Gastrocnemius medialis (tissue), 4 donors: ENCODE measurements at places on chromosomes 5 and 9. TPM values are rescaled to one million over a fixed set of nuclear protein-coding genes. Genes with fewer than 3 reads are reported as not detected.

The IFNA13 gene
- not detected for total RNA-seq

The PLAC8L1 gene
- not detected for total RNA-seq

The SCGB3A2 gene
- not detected for total RNA-seq

The SLC4A9 gene
- not detected for total RNA-seq

The SHISAL2B gene
- total RNA-seq = not detected

The BNC2 gene
- 40.9 TPM for total RNA-seq

GRCh38 chr9:26399556-26399955 is 493.0 kb downstream of the CAAP1 start:
- H3K4me1 ChIP-seq = no peaks in the 10 kb centered on the region
- no peaks in the 10 kb centered on the region for H3K27me3 ChIP-seq
- H3K36me3 ChIP-seq = no peaks in the 10 kb centered on the region
- H3K4me3 ChIP-seq = no peak overlapping the region
- H3K27ac ChIP-seq = no peak overlapping the region

GRCh38 chr5:167943343-167943742 is 348.1 kb upstream of the WWC1 start:
- H3K36me3 ChIP-seq = no peaks in the 10 kb centered on the region
- no peaks in the 10 kb centered on the region for H3K27me3 ChIP-seq
- no peak for DNase-seq
- H3K4me1 ChIP-seq = no peaks in the 10 kb centered on the region
- no peak overlapping the region for H3K4me3 ChIP-seq

- H3K27me3 ChIP-seq = no peaks in the 10 kb centered on the region
- H3K27ac ChIP-seq = no peak overlapping the region
- H3K4me1 ChIP-seq = no peaks in the 10 kb centered on the region
- DNase-seq = no peak
- H3K4me3 ChIP-seq = no peak overlapping the region
These were observed 356.2 kb downstream of the TMEM161B start for GRCh38 chr5:87912419-87912818.

DNA sequence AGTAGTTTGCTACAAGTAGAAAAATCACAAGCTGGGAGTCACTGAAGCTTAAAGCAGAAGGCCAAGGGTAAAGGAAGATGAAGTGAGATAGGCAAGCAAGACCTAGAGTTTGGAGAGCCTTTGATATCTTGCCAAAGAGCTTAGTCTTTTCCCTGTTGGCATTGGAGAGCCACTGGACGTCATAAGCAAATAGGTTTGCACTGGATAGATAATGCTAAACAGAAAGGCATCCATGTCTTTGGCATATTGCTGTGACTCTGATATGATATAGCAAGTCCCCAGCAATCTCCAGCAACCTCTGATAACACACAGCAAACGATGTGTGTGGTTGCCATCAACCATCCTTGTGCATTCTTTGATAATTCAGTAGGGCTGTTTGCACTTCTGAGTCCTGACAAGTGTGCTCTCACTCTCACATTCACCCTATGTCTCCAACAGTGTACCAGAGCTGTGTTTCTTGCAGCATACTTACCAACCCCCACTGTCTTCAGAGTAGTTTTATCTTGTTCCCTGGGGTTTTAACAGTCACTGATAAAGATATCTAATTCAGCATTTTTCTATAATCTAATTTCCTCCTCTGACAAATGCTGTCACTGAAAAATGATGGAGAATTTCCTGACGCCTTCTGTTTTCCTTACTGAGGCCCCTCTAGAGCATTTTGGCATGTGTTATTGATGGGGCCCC is 16.9 kb upstream of the FREM1 start:
- no peak overlapping the region for H3K4me3 ChIP-seq
- H3K4me1 ChIP-seq = peaks cover 4% of the 10 kb centered on the region
- H3K36me3 ChIP-seq = no peaks in the 10 kb centered on the region
- no peak for DNase-seq

DNA sequence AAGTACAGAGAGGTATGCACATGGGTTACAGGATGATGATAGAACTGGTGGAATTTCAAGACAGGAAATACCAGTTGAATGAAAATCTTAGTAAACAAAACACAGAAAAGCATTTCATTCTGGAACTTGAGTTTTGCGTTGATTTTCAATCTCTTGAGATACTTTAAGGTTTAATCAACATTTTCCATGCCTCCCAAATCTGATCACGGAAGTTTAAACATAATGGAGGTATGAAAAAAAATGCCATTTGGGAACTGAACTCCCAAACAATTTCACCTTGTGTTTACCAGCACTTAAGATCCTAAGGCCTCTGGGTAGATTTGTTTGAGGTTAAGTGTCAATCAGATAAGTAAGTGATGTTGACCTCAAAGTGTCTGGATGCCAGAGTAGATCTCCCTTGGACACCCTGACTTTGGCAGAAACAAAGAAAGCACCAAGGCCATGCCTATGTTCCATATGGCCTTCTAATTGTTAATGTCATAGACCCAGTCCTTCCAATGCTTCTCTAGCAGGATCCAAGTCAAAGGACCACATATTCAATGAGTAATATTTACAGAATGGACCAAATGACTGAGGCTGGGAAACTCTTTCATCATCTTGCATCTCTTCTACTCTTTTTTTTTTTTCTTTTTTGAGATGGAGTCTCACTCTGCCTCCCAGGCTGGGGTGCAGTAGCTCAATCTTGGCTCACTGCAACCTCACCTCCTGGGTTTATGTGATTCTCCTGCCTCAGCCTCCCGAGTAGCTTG is 216.9 kb downstream of the ARRDC3 start:
- no peak overlapping the region for H3K27ac ChIP-seq
- H3K27me3 ChIP-seq = no peaks in the 10 kb centered on the region
- H3K4me1 ChIP-seq = peaks cover 9% of the 10 kb centered on the region
- DNase-seq = no peak

- H3K36me3 ChIP-seq = no peaks in the 10 kb centered on the region
- H3K27ac ChIP-seq = no peak overlapping the region
- no peak for DNase-seq
- H3K4me1 ChIP-seq = peaks cover 19% of the 10 kb centered on the region
These were observed 47.8 kb downstream of the PLPP7 start for GRCh38 chr9:131337131-131337848.

- no peaks in the 10 kb centered on the region for H3K4me1 ChIP-seq
- no peak overlapping the region for H3K27ac ChIP-seq
- DNase-seq = no peak
- H3K27me3 ChIP-seq = no peaks in the 10 kb centered on the region
- no peaks in the 10 kb centered on the region for H3K36me3 ChIP-seq
These were observed 74.5 kb downstream of the CDKN2A start for GRCh38 chr9:21919377-21920362.

DNA sequence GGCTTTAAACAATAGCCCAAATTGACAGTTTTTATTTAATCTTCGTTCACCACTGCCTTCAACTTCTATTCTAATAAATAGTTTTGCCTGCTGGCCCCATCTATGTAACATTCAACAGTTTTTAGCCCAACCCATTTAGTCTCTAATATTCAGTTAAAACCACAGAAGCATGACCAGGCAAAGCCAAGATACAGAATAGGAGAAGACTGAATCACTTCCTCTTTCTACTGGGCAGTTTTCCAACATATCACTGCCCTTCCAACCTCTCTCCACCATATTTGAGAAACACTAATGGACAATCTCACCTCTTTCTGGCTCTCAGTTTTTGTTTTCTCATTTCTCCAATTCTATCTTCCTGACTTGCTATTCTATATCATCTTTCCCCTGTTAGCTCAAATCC is 352.9 kb downstream of the DNAH5 start:
- no peak overlapping the region for H3K27ac ChIP-seq
- no peaks in the 10 kb centered on the region for H3K4me1 ChIP-seq
- H3K4me3 ChIP-seq = no peak overlapping the region
- no peaks in the 10 kb centered on the region for H3K27me3 ChIP-seq
